ENCODE measurements at places on chromosomes 3 and 15.

GRCh38 chr3:14831916-14832450, 13.2 kb downstream of the FGD5 start:
- no peak for DNase-seq

- no peak for DNase-seq
Observed at GRCh38 chr3:13541691-13542090, 7.2 kb upstream of the FBLN2 start.

DNA sequence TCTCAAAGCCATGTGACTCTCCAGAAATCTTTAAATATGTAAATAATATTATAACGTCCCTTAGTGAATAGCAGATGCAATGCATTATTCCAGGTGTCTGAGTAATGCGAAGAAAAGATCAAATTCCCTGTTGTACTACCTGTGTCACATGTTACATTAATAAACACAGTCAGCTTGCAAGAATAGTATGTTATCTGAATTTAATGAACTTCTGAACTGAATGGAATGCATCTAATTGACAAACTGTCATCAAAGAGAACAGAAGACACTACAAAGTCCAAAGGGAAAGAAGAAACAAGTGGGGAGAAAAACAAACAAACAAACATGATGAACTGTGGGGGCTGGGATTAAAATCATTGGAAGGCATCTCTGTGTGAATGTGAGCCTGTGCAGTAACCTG, 508.8 kb downstream of the LPP start:
- peak; percentile 16 for DNase-seq

GRCh38 chr3:132228923-132229322, 88.3 kb upstream of the ACP3 start:
- no peak for DNase-seq

DNA sequence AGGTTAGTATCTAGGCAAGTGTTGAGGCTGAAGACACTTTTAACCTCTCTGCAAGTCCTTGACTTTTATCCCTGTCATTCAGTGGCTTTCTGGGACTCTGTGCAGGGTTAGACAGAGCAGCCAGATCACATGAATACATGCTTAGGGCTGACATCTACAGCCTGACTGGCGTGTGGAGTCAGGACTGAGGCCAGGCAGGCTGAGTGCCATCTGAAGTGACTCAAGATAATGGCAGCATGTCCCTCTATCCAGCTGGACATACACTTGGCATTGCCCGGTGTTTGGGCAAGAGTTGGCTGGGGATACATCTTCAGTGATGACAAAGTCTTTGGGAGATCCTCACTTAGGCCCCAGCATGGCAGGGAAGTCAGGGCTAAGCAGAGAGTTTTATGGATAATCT, 22.4 kb downstream of the DUOX2 start:
- DNase-seq, result no peak

DNA sequence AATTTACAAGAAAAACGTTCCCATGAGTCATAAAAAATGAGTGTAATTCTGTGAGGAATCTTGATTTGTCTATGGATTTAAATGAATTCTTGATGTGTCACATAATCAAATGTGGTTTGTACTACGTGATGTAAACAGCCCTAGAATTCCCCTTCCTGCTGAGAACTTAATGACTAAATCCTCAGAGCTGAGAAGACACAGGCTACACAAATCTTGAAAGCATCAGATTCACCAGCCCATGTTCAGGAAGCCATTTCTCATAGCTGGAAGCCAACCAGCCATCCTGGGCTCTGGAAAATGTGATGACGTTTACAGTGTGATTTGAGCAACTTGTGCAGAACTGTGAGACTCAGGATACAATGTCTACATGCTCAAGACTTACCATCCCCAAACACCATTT, 193.7 kb upstream of the MME start:
- DNase-seq, result no peak

- no peak for DNase-seq
Observed at GRCh38 chr15:93830221-93831080, 400.9 kb upstream of the MCTP2 start.

GRCh38 chr15:56146756-56147155, 96.9 kb downstream of the RFX7 start:
- no peak for DNase-seq

DNA sequence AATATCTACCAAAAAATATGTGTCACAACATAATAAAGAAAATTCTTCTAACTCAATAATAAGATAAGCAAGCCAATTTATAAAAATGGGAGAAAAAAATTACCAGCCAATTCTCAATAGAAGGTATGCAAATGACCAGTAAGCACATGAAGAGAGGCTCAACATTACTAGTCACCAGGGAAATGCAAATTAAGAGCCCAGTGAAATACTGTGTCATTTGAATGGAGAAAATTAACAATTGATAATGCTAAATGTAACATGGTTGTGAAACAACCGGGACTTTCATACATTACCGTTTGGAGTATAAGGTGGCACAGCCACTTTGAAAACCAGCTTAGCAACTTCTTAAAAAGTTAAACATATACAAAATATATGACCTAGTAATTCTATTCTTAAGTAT, 460.7 kb downstream of the IGSF11 start:
- no peak for DNase-seq

DNA sequence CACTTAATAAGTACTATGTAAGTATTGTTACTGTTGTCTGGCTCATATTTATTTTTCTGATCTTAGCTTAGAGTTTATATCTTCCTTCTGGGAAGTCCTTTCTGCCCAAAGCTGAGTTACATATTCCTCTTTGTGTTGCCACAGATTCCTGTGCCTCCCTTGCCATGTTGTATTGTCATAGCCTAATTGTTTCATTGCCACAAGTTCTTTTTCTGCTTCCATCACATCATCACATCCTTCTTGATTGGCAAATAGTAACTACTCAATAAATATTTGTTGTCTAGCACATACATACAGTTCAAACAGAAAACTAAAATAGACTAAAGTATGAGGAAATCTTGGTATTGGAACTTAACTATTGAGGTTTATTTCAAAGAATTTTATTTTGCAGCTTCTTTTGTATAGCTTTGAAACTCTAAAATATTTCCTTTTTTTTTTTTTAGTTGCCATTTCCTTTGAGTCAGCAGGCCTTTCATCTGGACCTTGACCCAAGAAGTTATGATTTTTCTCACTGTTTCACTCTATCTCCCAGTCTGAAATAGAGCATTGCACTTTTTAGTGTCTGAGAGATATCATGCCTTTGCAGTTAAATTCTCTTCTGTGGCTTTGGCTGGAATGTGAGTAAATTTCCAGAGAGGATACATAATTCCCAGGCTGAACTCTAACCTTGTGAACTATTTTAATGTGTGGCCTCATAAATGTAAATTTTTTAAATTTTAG, 98.2 kb downstream of the ZNF609 start:
- DNase-seq, result peak; percentile 44

GRCh38 chr3:158330870-158331269, 221.0 kb downstream of the RSRC1 start:
- DNase-seq, result peak; percentile 25

GRCh38 chr15:32852771-32853170, 135.0 kb downstream of the GREM1 start:
- DNase-seq, result no peak

DNA sequence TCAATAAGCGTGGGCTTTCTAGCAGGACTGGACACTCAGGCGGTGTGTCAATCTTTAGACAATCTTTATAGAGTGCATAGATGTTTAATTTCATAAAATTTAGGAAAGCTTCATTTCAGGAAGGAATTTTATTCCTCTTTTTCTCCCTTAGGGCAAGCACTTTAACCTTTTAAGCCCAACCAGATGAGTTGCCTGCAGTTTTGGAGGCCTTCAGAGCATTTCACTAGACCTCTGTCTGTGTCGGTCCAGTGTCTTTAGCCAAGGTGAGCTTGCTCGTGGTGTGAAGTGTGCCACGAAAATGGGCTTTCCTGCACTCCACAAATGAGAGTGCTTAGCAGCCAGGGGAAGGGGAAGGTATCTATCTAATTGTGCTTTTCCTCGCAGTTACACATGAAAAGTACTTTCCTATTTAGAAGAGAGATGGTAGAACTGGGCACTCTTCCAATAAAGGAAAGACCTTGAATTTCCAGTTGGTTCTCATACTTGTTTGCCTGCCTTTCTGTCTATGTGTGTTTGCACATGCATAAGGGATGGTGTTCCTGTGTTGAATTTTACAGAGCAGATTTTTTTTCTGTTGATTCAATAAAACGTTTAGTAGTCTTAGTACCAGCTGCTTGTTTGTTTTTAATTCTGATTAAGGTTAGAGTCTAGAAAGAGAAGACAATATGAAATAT, 53.6 kb downstream of the FEZF2 start:
- no peak for DNase-seq

DNA sequence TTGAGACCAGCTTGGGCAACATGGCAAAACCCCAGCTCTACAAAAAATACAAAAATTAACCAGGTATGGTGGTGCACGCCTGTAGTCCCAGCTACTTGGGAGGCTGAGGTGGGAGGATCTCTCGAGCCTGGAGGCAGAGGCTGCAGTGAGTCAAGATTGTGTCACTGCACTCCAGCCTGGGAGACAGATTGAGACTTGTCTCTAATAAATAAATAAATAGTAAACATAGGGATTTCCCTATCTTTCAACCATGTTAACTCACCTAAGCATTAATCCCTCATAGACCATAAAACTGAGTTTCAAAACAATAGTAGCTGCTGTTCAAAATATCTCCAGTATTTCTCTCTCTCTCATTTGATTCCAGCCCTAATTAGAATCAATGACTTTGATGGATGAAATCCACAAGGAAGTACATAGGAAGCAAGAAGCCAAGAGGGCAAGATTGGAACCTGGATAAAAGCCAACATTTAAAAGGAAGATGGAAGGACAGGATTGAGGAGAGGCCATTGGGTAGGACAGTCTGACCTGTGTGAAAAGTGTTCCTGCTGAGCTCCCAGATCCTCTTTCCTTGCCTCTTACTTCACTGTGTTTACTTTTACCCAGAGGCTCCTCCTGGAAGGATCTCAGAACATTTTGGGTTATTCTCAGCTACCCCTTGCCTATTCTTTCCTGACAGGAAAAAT, 12.4 kb upstream of the TTBK2 start:
- no peak for DNase-seq

- no peak for DNase-seq
Observed at GRCh38 chr3:135017003-135017893, 222.2 kb downstream of the EPHB1 start.

GRCh38 chr3:122917412-122917811, 110.2 kb downstream of the SEMA5B start:
- DNase-seq, result peak; percentile 79

DNA sequence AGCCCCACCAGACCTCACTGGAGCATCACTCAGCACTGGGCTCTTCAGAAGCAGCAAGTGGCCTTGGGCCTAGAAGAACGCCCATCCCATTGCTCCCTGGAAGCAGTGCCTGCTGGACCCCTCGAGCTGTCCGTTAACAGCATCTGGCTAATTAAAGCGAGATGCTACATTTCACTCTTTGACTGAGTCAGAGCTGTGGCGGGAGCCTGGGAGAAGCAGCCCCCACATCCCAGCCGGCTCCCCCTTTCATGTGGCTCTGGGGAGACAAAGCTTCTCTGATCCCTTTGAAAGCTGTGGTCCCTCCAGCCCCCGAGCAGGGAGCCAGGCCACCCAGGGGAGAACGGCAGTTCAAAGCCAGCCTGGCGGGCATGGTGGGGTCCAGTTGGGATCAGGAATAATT, 103.7 kb downstream of the MEGF11 start:
- DNase-seq, result no peak

GRCh38 chr3:58215317-58216025, 4.7 kb upstream of the DNASE1L3 start:
- DNase-seq, result no peak

DNA sequence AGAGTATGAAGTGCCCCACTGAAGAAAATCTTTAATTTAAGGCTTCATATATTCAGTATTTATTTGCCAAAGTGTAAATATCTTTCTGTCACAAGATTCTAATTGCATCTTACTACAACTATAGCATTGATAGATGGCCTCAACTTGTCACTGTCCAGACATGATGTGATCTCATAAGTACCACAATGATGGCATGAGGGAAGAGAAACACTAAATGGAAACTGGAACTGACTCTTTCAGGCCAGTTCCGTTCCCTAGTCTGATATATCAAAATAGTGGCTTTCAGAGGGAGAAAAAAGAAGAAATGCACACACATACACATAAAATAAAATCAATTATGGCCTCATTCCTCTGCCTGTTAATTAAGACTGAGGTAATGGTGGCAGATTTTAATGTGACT, 615.7 kb downstream of the TBL1XR1 start:
- no peak for DNase-seq

- no peak for DNase-seq
Observed at GRCh38 chr15:34665498-34666116, 82.2 kb upstream of the GOLGA8B start.

DNA sequence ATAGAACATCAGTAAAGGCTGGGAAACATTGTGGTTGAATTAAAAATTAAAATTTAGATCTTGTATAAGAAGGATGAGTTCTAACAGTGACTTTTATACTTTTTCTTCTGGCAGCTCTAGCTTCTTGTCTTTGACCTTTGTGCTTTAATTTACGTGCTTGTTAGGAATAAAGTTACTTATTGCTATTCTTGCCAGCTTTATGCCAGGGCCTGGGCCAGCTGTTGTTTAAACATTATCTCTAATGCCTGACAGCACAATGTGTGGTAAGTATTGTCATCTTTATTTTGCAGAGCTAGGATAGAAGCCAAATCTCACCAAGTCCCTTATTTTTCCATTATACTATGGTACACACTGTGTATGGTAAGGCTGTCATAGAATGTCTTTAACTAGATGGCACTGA, 766.7 kb upstream of the GOLIM4 start:
- DNase-seq, result peak; percentile 40

DNA sequence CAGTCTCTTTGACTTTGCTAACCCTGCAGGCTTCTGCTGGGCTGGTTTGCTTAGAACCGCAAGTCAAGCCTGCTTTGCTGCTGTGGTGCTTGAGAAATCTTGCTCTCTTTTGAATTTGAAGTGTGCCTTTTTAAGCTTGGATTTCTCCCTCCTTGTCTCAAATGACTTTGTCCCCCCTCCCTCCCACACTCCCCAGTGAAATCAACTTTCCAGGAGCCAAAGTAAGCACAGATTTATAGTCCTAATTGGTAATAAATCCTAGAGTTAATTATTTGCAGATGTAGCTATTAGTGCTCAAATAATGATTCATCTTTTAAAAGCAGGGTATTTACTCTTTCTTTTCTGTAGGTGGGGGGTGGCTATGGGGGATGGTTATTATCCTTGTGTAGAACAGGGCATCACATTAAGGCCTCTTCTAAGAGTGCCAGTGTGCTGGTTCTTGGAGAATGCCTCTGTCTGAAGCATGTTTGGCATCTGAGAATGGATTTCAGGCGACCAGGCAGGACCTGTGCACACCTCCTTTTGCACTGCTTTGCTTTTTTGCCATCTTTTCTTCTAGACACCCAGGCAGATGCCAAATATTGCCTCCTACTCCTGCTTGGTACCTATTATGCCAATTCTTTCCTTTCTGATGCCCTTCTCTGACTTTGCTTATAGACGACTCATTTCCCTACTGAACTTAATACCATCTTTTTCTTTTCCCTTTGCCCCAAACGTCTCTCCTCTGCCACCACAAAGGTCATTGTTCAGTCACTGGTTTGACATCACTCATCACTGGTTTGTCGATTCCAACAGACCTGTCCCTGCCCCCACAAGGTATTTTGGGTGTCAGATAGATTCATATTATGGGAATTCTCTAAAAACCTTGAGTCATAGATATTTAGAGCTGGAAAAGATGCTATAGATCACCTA, 50.7 kb downstream of the CLDN11 start:
- DNase-seq, result no peak

GRCh38 chr3:53721187-53722119, 124.8 kb downstream of the CHDH start:
- DNase-seq, result no peak

- DNase-seq, result no peak
Observed at GRCh38 chr3:118167571-118167970, 867.1 kb downstream of the IGSF11 start.
